ENCODE measurements at places on chromosomes 1 and 21.
A peak's percentile ranks its signal among the peaks of the same experiment; 100 is the strongest.

DNA sequence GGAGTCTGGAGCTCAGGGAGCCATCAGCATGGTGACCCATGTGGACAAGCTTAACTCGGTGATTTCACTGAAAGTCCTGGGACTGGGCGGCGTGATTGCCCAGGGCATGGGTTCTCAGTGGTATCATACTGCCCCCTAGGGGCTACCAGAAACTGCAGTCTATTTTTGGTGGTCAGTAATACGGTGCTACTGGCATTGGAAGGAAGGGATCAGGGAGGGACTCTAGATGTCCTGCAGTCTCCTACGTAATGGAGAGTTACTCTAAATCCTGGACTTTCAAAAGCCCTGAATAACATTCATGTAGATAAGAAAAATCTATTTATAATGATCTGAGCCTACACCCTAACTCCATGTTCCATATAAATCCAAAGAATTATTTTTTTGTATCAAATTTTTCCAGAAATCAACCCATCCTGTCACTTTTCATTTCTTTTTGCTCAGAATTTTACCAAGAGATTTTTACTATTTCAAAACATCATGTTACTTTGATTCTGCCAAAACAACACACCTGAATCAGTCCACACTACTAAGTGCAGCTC is 37.3 kb downstream of the PABPC4 start:
- peak; percentile 50 for DNase-seq

DNA sequence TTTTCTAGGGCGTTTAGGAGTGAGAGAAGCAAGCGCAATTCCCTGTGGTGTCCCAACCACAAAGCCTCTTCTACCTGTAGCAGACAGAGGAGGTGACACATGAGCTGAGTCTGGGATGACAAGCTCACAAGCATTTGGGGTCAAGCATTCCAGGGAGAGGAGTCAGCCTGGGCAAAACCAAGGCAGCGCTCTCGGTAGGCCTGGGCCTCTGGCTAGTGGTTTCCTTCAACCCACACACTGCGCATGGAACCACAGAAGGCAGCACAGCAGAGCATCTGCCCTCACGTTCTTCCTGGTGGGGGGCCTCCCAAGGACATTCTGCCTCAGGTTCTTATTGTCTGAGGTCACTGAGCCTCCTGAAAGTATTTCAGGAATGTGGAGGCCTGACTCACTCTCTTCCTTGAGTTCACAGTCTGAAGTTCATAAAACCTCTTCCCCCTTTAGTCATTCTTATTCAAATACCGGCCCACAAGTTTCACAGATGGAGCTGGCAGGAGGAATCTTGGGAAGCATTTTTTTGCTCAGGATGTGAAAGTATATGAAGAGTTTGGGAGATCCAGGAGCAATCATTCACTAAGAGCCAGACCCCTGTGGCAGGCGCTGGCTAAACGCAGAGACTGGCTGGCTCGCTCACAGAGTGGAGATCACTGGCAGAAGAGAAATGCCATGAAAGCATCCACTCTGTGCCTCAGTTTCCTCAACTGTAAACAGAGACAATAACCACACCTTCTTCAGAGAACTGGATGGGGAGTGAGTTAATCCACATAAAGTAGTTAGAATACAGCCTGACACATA is 26.8 kb downstream of the CCN1 start:
- DNase-seq: peak; percentile 71

DNA sequence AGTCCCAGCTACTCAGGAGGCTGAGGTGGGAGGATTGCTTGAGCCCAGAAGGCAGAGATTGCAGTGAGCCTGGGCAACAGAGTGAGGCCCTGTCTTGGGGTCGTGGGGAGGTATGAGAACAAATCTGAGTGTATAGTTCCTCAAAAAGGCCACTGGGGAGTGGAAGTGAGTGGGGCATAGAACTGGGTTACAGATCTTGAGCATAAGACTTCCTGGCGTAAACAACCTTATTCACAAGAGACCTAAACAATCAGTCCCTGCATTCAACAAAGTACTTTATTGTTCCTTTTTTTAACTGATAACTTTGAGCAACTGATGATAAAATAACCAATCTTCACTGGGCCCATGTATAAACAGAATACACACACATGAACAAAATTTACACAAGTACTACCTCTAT is 72.7 kb upstream of the MUTYH start:
- DNase-seq: no peak

- peak; percentile 67 for DNase-seq
Measured at GRCh38 chr1:84892705-84893618, at the start of gene LPAR3. TSS of gene LPAR3 (minus strand) at chr1:84893206. CDS start at chr1:84866120, 27,086 bp downstream.

- DNase-seq: no peak
Measured at GRCh38 chr1:100422065-100422464, 69.8 kb downstream of the CDC14A start.

- no peak for DNase-seq
Measured at GRCh38 chr1:202579806-202580205, 130.4 kb downstream of the SYT2 start.

DNA sequence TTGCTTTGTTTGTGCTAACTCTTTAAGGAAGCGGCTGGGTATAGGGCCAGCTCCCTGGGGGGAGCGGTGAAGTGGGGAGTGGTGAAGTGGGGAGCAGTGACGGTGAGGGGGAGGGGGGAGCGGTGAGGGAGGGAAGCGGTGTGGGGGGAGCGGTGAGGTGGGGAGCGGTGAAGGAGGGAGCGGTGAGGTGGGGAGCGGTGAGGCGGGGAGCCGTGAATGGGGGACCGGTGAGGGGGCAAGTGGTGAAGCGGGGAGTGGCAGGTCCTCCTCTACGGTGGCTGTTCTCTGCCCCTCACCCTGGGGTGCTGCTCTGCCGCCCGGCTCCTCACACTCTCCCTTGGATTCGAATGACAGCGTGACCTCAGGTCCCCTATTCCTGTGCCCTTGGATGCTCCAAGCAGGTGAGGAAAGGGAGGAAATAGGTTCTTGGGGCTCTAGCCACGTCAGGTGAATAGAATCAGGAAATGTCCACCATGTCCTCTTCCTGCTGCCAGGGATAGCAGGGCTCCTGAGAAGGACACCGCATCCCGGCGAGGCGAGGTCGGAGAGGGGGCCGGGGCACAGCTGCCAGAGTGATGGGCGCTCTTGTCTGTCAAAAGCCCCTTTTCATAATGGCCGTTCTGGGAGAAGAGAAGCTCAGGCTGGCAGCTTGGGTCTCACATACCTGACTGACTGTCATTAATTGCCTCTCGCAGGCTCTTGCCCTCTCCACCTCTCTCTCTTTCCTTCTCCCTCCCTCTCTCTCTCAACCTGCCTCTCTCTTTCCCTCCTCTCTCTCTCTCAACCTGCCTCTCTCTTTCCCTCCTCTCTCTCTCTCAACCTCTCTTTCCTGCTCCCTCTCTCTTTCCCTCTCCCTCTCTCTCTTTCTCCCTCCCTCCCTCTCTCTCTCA is 134.2 kb downstream of the PGBD5 start:
- DNase-seq: no peak

- DNase-seq: no peak
Measured at GRCh38 chr21:42353623-42354022, 2.8 kb upstream of the TFF2 start.

DNA sequence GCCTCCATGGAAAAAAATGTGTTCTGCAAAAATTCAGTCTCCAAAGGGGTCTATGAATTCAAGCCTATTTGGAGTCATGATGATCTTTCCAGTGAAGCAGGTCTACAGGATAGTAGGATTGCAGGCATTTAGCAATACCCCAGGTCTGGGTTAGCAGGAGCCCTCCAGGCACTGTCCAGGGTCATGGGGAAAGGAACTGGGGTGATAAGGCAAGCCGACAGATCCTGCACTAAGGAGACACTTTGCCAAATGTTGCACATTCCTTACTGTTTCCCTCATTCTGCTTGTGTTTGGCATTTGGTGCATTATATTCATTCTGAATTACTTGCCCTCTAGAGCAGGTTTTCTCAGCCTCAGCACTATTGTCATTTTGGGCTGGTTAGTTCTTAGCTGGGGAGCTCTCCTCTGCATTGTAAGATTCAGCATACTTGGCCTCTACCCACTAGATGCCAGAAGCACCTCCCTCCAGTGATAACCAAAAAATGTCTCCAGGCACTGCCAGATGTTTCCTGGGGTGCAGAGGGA is 333.3 kb upstream of the PLXNA2 start:
- no peak for DNase-seq

GRCh38 chr1:42955311-42956063 is 3.2 kb downstream of the SLC2A1 start:
- no peak for DNase-seq

GRCh38 chr1:108592030-108592759 is 32.3 kb downstream of the EEIG2 start:
- no peak for DNase-seq

DNA sequence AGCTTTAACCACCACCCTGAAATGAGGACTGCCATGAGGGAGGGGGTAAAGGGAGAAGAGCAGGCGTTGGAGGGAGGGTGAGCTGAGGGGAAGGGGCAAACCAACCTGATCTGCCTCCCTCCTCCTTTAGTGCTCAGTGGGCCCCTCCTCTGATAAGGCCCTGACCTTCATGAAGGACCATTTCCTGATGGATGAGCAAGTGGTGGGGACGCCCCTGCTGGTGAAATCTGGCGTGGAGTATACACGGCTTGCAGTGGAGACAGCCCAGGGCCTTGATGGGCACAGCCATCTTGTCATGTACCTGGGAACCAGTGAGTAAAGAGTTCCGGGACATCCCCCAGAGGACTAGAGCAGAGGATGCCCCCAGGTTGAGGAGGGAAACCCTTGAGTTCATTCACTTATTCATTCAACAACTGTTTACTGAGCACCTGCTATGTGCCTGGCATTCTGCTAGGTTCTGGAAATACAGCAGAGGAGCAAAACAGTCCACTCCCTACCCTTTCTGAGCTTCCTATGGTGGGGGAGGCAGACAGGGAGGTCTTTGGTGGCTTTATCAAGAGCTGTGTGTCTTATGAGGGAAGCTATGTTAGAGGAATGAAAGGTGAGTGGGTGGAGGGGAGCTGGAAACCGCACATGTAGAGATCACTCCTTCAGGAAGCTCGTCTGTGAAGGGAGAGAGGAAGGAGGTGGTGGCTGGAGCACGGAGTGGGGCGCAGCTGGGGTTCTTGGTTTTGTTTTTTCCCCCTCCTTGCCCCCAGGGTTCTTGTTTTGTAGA is 19.5 kb downstream of the SEMA4A start:
- no peak for DNase-seq

GRCh38 chr1:157431751-157432150 is 120.6 kb downstream of the FCRL5 start:
- DNase-seq: no peak

- no peak for DNase-seq
Measured at GRCh38 chr1:50959303-50959912, 659 bp downstream of the FAF1 start.

DNA sequence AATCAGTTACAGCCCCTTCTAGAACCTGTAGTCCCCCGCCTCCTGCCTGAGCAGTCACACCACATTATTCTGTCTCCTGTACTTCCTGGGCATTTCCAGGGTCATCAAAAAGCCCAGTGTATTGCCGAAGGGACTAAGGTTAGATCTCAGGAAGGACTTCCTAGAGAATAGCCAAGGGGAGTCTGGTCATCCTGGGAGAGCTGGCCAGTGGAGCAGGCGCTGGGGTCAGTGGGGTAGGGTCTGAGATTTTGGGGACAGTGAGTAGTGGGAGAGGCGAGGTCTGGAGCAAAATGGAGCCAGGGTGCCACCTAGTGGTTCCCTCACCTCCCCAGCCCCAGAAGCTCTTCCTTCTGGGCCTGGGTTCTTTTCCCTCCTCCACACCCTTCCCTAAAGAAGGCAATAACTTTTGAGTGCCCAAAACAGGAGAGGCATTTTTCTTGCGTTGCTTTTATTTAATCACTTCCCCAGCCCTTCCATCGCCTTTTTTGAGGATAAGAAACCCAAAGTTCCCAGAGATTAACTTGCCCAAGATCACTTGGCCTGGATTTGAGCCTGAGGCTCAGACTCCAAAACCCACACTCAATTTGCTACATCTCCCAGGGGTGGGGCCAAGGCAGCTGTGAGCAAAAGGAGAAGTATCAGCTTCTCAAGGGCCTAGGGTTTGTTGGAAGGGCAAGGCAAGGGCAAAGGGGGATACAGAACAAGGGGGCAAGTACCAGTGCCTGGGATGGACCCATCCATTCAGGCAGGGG is 7.3 kb upstream of the PMVK start:
- DNase-seq: peak; percentile 44
